ENCODE measurements at places on chromosomes 2 and 18.

- no peak for DNase-seq
- H3K4me1 ChIP-seq: no peaks in the 10 kb centered on the region
- H3K27me3 ChIP-seq: peaks cover 9% of the 10 kb centered on the region
These were observed 56.2 kb upstream of the B3GNT7 start for GRCh38 chr2:231339316-231339715.

GRCh38 chr2:363824-364470 lies 76.1 kb upstream of the ALKAL2 start:
- no peaks in the 10 kb centered on the region for H3K4me1 ChIP-seq
- H3K27ac ChIP-seq: no peak overlapping the region
- no peaks in the 10 kb centered on the region for H3K36me3 ChIP-seq
- DNase-seq: no peak
- H3K4me3 ChIP-seq: no peak overlapping the region

- no peak overlapping the region for H3K4me3 ChIP-seq
- H3K4me1 ChIP-seq: peaks cover 19% of the 10 kb centered on the region
- no peak overlapping the region for H3K27ac ChIP-seq
- peak; percentile 17 for DNase-seq
- H3K36me3 ChIP-seq: no peaks in the 10 kb centered on the region
These were observed 3.3 kb downstream of the PDCD1 start for GRCh38 chr2:241855245-241855887.

GRCh38 chr2:205461169-205461568 lies 221.1 kb upstream of the NRP2 start:
- no peak overlapping the region for H3K27ac ChIP-seq
- DNase-seq: no peak
- no peaks in the 10 kb centered on the region for H3K36me3 ChIP-seq
- H3K4me3 ChIP-seq: no peak overlapping the region

GRCh38 chr2:166117491-166117890 lies 10.3 kb downstream of the SCN1A start:
- DNase-seq: no peak
- no peaks in the 10 kb centered on the region for H3K36me3 ChIP-seq
- H3K27me3 ChIP-seq: no peaks in the 10 kb centered on the region
- H3K4me3 ChIP-seq: no peak overlapping the region

DNA sequence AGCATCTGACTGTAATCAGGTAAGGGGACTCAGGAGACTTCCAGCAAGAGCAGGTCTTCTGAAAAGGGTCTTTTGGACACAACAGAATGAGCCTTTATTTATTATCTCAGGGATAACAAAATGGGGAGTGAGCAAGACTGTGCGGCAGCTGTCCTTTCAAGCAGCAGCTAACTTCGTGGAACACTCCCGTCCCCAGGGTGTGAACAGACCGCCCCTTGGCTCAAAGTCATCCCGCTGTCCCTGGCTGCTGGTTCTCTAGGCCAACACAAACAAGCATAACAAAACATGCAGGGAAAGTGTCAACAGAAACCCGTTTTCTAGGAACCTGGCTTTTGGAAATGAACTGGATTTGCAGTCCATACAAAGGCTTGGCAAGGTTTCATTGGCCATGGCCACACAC lies 787.9 kb upstream of the FANCL start:
- DNase-seq: no peak
- no peaks in the 10 kb centered on the region for H3K4me1 ChIP-seq
- no peak overlapping the region for H3K4me3 ChIP-seq
- H3K27ac ChIP-seq: no peak overlapping the region

DNA sequence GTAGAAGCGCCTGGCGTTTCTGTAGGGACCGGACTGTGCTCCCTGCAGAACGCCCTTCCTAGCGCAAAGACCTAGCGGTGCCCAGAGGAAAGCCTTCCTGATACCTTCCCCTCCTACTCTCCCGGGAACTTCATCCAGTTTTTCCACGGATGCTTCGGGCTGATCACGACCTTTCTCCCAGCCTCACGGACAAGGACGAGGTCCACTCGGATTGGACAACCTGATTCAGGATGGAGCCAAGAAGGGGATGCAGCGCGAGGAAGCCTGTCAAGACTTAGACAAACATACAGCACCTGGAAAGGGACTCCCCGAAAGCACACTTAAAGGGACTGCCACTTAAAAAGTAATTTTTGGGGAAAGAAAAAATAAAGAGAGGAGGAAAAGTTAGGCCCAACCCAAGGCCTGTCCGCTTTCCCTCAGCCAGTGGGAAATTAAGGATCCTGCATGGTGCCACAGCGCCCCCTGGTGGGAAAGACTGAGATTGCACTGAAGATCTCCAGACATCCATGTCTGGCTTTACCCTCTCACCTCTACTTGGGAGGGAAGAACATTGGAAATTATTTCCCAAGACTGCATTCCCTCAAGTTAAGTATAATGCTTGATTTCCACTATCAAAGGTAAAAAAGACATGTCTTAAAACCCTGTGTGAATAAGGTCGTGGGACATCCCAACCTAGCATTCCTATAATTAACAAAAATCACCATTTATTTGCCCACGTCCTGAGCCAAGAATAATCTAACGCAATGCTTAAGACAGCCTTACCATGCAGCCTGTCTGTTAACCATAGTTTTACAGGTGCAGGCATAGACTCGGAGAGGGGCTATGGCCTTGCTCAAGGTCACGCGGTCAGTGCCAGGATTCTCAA lies 13.4 kb upstream of the COPS8 start:
- H3K4me1 ChIP-seq: no peaks in the 10 kb centered on the region
- H3K27ac ChIP-seq: no peak overlapping the region
- no peak overlapping the region for H3K4me3 ChIP-seq

- no peak for DNase-seq
- H3K27ac ChIP-seq: no peak overlapping the region
- H3K36me3 ChIP-seq: peaks cover 5% of the 10 kb centered on the region
- H3K4me1 ChIP-seq: no peaks in the 10 kb centered on the region
- H3K27me3 ChIP-seq: peaks cover 3% of the 10 kb centered on the region
These were observed 25.8 kb downstream of the FARP2 start for GRCh38 chr2:241381872-241382271.

GRCh38 chr2:12109363-12110017 lies 363.1 kb downstream of the LPIN1 start:
- no peak overlapping the region for H3K4me3 ChIP-seq
- peak overlapping the region; percentile 13 for H3K27ac ChIP-seq
- H3K4me1 ChIP-seq: peaks cover 33% of the 10 kb centered on the region

- H3K4me3 ChIP-seq: no peak overlapping the region
- no peak overlapping the region for H3K27ac ChIP-seq
- no peaks in the 10 kb centered on the region for H3K4me1 ChIP-seq
- no peaks in the 10 kb centered on the region for H3K36me3 ChIP-seq
- peaks cover 24% of the 10 kb centered on the region for H3K27me3 ChIP-seq
- no peak for DNase-seq
These were observed 16.8 kb upstream of the MBOAT2 start for GRCh38 chr2:9020267-9020666.

GRCh38 chr18:79572093-79572780 lies 107.4 kb upstream of the CTDP1 start:
- DNase-seq: no peak
- peaks cover 19% of the 10 kb centered on the region for H3K4me1 ChIP-seq
- no peaks in the 10 kb centered on the region for H3K36me3 ChIP-seq
- peaks cover 12% of the 10 kb centered on the region for H3K27me3 ChIP-seq
- H3K27ac ChIP-seq: no peak overlapping the region

DNA sequence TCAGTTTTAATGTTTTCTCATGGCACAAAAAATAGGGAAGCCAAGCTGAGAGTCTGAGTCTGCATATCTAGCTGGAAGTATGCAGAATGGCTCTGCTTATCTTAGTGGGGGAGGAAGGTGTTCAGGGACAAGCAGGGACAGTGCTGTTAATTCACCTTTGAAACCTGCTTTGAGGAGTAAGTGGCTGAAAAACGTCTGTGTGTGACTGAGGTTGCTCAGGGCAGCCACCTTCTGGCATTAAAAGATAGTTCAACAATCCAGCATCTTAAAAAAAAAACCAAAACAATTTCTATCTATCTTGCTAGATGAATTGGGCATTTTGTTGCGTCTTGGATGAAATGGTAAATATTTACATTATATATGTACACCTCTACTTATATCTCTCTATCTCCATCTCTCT lies 2.0 kb upstream of the TRPM8 start:
- H3K27me3 ChIP-seq: peaks cover 28% of the 10 kb centered on the region
- H3K27ac ChIP-seq: no peak overlapping the region

DNA sequence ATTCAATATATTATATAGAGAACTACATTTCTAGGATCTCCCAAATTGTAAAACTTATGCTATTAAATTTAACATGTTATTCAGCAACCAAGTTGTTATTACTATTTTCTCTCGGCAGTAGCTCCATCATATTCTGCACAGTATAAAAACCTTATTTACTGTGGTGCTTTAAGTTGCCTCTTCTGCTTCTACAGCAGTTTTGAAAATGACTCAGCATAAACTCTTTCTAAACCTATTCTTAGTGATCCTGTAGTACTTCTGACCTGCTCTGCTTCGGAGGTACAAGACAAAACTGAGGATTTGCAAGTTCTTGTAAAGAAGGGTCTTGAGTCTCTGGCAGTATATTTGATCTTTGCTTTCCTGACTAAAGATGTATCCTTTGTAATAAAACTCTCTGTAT lies 567.2 kb downstream of the TMX3 start:
- H3K27ac ChIP-seq: no peak overlapping the region
- H3K27me3 ChIP-seq: no peaks in the 10 kb centered on the region
- DNase-seq: no peak
- H3K36me3 ChIP-seq: no peaks in the 10 kb centered on the region

- H3K4me3 ChIP-seq: peak overlapping the region; percentile 33
- no peaks in the 10 kb centered on the region for H3K27me3 ChIP-seq
- H3K27ac ChIP-seq: peak overlapping the region; percentile 94
These were observed 20.5 kb downstream of the SH2D6 start for GRCh38 chr2:85439025-85439472.

DNA sequence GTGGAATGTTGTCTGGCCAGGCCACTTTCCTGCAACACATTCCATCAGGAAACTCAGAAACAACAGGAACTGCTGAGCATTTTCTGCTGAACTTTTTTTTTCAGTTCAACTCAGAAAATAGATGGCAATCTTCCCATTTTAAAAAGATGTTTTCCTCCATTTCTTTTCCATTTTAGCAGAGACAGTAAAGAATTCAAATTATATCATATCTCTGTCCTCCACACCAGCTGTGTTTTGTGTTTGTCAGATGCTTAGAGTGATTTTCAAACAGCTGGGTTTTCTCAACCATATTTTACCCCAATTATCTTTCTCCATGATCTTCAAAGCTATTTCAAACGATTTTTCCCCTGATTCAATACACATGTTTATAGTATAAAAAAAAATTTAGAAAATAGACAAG lies 713.4 kb downstream of the LRRTM4 start:
- no peaks in the 10 kb centered on the region for H3K27me3 ChIP-seq
- H3K27ac ChIP-seq: no peak overlapping the region
- no peaks in the 10 kb centered on the region for H3K4me1 ChIP-seq
- no peaks in the 10 kb centered on the region for H3K36me3 ChIP-seq
- H3K4me3 ChIP-seq: no peak overlapping the region
- no peak for DNase-seq

- peaks cover 26% of the 10 kb centered on the region for H3K27me3 ChIP-seq
- H3K36me3 ChIP-seq: no peaks in the 10 kb centered on the region
- no peak overlapping the region for H3K4me3 ChIP-seq
- no peak overlapping the region for H3K27ac ChIP-seq
- no peak for DNase-seq
- peaks cover 21% of the 10 kb centered on the region for H3K4me1 ChIP-seq
These were observed 86.5 kb downstream of the XDH start for GRCh38 chr2:31328026-31328425.

DNA sequence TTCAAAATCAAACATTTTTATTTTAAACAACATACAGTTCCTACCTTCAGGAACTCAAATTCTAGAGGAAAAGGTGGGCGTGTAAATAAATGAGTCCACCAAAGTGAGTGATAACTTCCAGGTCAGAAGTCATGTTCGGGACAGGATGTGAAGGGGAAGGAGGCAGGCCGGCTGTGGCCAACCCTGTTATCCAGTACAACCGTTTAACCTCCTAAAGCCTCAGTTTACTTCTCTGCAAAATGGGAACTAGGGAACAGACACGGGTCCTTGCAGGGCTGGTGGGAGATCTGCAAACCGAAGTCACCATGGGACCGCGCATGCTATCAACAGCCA lies 373 bp downstream of the EIPR1 start:
- H3K4me1 ChIP-seq: peaks cover 55% of the 10 kb centered on the region
- H3K27ac ChIP-seq: peak overlapping the region; percentile 98
- peak; percentile 61 for DNase-seq
- H3K36me3 ChIP-seq: peaks cover 18% of the 10 kb centered on the region
- no peaks in the 10 kb centered on the region for H3K27me3 ChIP-seq
- H3K4me3 ChIP-seq: peak overlapping the region; percentile 94

DNA sequence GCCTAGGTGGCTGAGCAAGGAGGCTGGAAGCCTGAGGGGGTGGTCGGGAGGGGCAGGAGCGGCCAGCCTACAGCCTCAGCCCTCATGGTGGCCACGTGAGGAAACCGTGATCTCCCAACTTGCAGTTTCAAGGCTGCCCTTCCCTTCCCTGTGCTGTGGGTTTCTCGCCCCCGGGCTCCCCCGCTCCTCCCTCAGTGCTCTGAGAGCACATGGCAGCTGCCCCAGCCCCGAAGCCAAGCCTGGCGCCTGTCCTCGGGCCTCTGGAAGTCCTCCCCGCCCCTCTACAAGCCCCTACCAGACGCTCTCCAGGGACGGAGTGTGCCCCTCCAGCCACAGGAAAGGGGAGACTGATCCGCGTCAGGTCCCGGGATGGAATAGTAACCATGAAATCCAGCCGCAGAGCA lies 586 bp upstream of the ANKRD23 start:
- H3K36me3 ChIP-seq: peaks cover 40% of the 10 kb centered on the region
- H3K4me1 ChIP-seq: peaks cover 20% of the 10 kb centered on the region
- H3K27ac ChIP-seq: no peak overlapping the region

- no peaks in the 10 kb centered on the region for H3K4me1 ChIP-seq
- no peak overlapping the region for H3K4me3 ChIP-seq
- H3K27ac ChIP-seq: no peak overlapping the region
- no peak for DNase-seq
- H3K27me3 ChIP-seq: peaks cover 3% of the 10 kb centered on the region
- H3K36me3 ChIP-seq: no peaks in the 10 kb centered on the region
These were observed 51.2 kb downstream of the NEDD4L start for GRCh38 chr18:58095222-58095621.

DNA sequence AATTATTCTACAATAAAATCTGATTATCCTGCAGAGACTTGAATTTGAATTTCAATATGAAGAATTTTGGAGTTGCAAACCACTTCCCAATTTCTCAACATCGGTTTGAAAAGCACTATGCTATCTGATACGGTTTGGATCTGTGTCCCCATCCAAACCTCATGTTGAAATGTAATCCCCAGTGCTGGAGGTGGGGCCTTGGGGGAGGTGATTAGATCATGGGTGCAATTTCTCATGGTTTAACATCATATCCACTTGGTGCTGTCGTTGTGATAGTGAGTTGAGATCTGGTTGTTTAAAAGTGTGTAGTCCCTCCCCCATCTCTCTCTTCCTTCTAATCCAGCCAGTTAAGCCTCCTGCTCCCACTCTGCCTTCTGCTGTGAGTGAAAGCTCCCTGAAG lies 205.7 kb downstream of the NBAS start:
- no peak overlapping the region for H3K27ac ChIP-seq
- no peaks in the 10 kb centered on the region for H3K27me3 ChIP-seq
- no peak overlapping the region for H3K4me3 ChIP-seq
- H3K4me1 ChIP-seq: no peaks in the 10 kb centered on the region
- DNase-seq: no peak

- H3K4me3 ChIP-seq: no peak overlapping the region
- peaks cover 2% of the 10 kb centered on the region for H3K36me3 ChIP-seq
- H3K4me1 ChIP-seq: peaks cover 71% of the 10 kb centered on the region
- H3K27ac ChIP-seq: peak overlapping the region; percentile 78
- no peaks in the 10 kb centered on the region for H3K27me3 ChIP-seq
- DNase-seq: peak; percentile 56
These were observed 11.0 kb upstream of the DUSP2 start for GRCh38 chr2:96156011-96156820.

- H3K27ac ChIP-seq: no peak overlapping the region
- H3K4me1 ChIP-seq: no peaks in the 10 kb centered on the region
- H3K27me3 ChIP-seq: no peaks in the 10 kb centered on the region
- no peak overlapping the region for H3K4me3 ChIP-seq
These were observed 189.3 kb downstream of the ANKRD30B start for GRCh38 chr18:14937271-14937670.
